ENCODE measurements at places on chromosomes 2 and 18. TPM values are rescaled to one million over a fixed set of nuclear protein-coding genes. Genes with fewer than 3 reads are reported as not detected.

GRCh38 chr2:120291401-120292311 lies 39.0 kb downstream of the RALB start:
- no peak for DNase-seq

DNA sequence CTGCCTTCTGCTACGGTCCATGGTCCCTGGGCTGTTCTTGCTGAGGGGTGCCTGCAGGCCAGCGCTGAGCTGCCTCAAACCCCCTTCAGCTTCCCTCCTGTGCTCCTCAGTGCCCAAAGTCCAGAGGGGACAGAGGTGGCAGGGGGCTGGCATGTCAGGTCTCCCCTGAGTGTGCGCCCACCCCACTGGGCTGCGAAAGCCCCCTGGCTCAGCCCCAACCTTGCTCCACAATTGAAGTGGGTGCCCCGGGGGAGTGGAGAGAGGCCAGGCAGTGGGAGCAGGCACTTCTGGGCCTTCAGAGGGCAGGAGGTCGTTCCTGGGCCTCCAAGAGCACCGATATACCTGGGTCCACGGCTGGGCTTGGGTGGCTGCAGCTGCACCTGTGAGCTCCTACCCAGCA lies 548.7 kb upstream of the FAM98A start:
- DNase-seq: no peak

GRCh38 chr2:142290931-142291330 lies 160.1 kb upstream of the LRP1B start:
- DNase-seq: no peak

- DNase-seq: no peak
These were observed 135.1 kb downstream of the GFPT1 start for GRCh38 chr2:69251943-69252342.

DNA sequence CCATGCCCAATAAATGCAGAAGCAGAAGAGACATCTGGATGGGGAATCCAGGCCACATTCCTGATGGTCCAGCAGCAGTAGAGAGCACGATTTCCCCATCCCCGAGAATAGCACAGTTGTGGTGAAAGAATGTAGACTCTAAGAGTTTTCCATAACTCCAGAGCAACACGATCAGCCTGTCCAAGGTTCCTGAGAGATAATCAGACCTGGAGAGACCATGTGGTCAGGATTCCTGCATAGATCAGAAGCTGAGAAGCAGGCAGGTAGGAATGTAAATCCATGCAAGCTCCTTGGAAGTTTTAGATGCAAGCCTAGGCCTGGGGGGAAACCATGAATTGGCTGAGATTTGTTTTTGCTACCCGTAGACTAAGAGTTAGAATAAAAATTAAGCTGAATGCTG lies 34.2 kb upstream of the PTPRM start:
- no peak for DNase-seq

Gene IGFBP5
- total RNA-seq: 101 TPM

Measured in left lung (tissue), 14 donors.